ENCODE measurements at places on chromosomes 7 and 10. TPM values are rescaled to one million over a fixed set of nuclear protein-coding genes. Genes with fewer than 3 reads are reported as not detected.

GRCh38 chr10:33938001-33938400 lies 603.5 kb upstream of the NRP1 start:
- no peak for DNase-seq

Gene ANKRD1
- 1.5 TPM for total RNA-seq

GRCh38 chr10:4984971-4985594 lies 18.6 kb downstream of the AKR1C2 start:
- DNase-seq = no peak

GRCh38 chr10:97312897-97313296 lies 6.2 kb upstream of the FRAT1 start:
- DNase-seq = no peak

GRCh38 chr10:131742500-131742951 lies 158.3 kb upstream of the PPP2R2D start:
- no peak for DNase-seq

GRCh38 chr7:36157527-36158320 lies 4.7 kb downstream of the EEPD1 start:
- DNase-seq = no peak

DNA sequence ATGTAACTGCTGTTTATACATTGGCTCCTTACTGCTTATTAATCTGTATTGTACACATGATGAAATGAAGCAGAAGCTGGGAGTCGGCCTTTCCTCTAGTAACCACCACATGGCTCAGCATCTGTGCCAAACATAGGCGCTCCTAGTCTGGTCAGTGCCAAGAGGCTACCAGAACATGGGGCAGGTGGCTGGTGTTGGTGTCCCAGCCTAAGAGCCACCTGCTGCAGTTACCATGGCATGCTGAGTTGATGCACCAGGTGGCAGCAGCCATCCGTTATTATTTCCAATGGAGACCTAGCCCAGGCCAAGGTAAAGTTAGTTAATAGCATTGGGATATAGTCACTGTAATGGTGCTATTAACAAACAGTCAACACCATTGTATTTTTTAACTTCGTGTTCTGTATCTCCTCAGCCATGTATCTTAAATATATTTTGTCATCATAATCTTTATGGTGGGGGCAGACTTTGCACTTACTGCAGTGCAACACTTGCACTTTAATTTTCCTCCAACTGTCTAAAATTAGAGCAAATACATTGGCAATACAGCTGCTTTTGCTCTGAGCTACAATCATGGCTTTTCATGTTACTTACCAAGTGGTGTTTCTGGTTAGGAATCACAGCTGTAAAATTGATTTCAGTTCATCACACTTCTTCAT lies 33.1 kb downstream of the HBP1 start:
- peak; percentile 72 for DNase-seq

GRCh38 chr10:102394801-102395399 lies 605 bp upstream of the NFKB2 start:
- DNase-seq = peak; percentile 40

- no peak for DNase-seq
Observed at GRCh38 chr10:32972929-32973328, 14.9 kb upstream of the ITGB1 start.

Gene TYW1B
- total RNA-seq = 1.4 TPM

- peak; percentile 62 for DNase-seq
Observed at GRCh38 chr7:139523199-139523941, at the start of gene CLEC2L. TSS of gene CLEC2L (plus strand) at chr7:139523685. CDS start at chr7:139523928, 243 bp downstream.

DNA sequence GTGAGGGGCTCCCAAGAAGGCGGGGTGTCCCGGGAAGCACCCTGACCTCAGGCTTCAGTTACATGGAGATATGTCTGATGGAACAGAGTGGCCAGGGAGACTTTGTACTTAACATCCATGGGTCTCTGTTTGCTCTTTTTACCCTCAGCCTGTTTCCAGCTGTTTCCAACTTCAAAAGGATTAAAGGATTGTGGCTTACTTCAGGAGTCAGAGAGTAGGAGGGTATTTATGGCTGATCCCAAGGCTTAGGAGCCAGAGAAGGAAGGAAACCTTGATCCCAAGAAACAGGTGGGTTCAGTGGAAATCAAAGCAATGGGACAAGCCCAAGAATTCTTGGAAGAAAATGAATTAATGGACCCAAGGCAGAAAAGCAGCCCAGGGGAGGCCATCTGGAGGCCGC lies 37.7 kb upstream of the ZNF438 start:
- no peak for DNase-seq

- peak; percentile 55 for DNase-seq
Observed at GRCh38 chr7:95470452-95470851, 15.3 kb upstream of the ASB4 start.

GRCh38 chr10:13894412-13895093 lies 307.8 kb downstream of the PRPF18 start:
- no peak for DNase-seq

- no peak for DNase-seq
Observed at GRCh38 chr7:115674467-115675024, 356.0 kb downstream of the TFEC start.

DNA sequence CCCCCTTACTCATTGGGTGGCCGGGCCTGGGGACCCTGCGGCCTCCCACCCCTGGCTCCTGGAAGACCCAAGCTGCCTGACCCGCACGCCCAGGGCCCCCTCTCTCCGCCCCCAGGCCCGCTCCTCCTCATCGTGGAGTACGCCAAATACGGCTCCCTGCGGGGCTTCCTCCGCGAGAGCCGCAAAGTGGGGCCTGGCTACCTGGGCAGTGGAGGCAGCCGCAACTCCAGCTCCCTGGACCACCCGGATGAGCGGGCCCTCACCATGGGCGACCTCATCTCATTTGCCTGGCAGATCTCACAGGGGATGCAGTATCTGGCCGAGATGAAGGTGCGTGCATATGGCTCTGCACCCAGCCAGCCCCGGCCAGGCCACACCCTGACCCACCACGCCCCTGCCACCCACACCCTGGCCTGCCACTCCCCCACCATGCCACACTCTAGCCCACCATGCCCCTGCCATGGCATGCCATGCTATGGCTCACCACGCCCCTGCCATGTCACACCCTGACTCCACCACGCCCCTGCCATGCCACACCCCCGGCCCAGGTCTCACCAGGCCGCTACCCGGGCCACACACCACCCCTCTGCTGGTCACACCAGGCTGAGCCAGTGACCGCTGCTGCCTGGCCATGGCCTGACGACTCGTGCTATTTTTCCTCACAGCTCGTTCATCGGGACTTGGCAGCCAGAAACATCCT lies 18.7 kb upstream of the CSGALNACT2 start:
- DNase-seq = no peak

Gene RNF32
- not detected for total RNA-seq

Gene RNF133
- 7.2 TPM for total RNA-seq

GRCh38 chr10:122348935-122349361 lies 25.6 kb upstream of the PLEKHA1 start:
- no peak for DNase-seq

DNA sequence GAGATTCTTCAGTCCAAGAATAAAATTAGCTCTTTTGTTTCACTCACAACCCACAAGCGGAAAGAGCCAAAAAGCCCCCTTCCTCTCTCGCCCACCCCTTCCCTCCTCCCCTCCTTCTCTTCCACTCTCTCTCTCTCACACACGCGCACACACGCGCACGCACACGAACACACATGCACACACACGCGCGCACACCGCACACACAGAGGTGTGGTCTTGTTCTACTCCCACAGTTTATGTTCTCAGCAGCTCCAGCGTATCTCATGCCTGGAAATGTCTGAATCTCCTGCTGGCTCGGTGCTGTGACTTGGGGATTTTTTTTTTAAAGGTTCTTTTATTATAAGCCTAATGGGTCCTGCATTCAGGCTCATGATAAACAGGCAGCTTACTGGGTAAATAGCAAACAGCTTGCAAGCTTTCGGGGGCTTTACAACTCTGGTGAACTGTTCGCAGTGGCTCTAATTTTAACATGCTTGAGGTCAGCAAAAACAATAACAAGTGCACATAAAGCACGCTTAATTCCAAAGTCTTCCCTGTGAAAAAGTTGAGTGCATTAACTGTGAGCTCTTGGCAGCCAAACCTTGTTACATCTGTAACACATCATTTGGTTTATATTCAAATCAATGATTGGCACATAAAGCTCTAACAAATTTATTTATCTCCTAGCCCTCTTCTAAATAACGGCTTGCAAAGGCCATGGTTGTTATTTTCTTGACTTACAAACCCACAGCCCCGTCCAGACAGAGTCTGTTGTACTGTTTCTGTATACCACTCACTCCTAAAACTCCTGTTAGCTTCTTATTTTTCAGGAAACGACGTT lies 424.1 kb upstream of the MGMT start:
- DNase-seq = peak; percentile 64

DNA sequence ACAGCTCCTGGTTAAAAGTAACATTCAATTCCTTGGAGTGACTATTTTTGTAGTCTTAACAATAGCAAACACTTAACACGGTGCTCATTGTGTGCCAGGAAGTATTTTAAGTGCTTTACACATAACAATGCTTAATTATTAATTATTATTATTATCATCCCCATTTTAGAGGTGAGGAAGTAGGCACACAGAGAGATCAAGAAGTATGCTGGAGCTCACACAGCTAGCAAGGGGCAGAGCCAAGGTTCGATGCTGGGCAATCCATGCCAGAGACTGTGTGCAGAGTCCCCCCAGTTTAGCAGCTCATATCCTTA lies 48.2 kb upstream of the SMNDC1 start:
- no peak for DNase-seq

DNA sequence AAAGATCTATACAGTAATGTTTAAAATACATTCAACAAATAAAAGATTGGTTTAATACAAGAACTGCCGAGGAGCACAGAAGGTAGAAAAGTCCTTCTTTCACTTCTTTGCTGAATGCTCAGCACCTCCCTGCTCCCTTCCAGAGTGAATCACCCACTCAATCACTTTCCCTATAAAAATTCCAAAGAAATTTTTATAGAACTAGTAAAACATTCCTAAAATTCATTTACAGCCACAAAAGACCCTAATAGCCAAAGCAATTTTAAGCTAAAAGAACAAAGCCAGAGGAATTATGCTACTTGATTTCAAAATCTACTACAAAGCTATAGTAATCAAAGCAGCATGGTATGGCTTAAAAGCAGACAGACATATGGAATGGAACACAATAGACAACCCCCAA lies 320.9 kb downstream of the PCLO start:
- DNase-seq = no peak

GRCh38 chr7:50653126-50653864 lies 88.1 kb upstream of the DDC start:
- DNase-seq = peak; percentile 50

- DNase-seq = no peak
Observed at GRCh38 chr10:4144817-4145216, 359.8 kb upstream of the KLF6 start.

DNA sequence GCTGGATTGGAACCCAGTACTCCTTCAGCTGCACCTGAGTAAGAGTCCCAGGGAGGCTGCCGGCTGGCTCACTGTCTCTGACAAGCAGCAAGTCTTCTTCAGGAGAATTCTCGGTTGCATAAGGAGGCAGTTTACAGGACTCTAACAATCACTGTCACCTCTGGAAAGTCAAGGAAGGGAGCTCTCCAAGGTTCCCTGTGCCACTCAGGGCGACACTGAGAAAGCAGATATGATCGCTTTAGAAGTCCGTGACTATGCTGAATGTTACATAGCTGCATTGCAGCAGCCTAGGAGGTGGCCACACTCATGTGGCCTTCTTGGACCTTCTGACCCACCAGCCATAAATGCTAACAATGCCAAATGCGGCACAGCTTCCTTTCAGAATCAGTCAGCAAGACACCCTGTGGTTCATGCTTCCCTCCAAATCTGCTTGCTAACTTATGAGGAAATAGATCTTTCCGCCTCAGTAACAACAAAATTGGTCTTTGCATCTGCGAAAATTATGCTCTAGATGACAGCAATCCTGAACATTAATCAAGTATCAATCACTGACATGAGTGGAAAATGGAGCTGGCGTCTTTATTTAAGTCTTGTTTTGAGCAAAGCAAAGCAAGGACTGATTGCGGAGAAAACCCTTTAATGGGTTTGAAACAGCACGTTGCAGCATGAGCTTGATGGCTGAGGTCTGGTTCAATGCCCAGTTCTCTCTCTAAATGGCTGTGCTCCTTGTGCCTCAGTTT lies 132.9 kb downstream of the ATXN7L1 start:
- peak; percentile 12 for DNase-seq

Gene NPY
- not detected for total RNA-seq

DNA sequence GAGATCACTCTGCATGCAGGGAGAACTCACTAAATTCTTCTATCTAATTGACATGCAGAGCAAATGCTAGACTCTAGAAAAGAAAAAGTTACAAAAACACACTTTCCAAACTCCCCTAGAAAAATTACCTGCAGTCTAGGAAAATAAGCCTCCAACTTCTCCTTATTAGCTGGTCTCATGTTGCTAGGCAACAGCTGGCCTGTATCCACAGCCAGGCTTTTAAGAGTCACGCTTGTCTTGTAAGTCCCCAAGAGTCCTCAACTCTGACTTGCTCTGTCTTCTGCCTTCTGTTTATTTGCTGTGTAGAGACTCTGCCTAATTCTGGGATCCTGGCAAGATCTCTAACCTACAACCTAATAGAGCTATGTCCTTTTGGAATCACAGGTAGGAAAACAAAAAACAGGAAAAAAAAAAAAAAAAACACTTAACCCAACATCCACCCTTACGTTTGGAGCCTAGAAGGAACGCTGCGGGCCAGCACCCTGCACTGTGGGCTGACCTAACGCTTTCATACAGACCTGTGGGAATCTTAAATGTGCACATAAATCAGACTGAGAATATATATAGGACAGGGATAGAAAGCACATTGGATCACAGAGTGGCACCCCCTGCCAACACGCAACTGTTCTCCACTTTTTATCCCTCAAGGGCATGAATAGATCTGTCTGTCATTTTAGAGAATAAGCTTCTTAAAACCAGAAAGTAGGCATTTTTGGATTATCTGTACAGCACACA lies 117.0 kb upstream of the PTPRZ1 start:
- peak; percentile 39 for DNase-seq

- DNase-seq = peak; percentile 67
Observed at GRCh38 chr10:122374859-122375678, 561 bp downstream of the PLEKHA1 start.

DNA sequence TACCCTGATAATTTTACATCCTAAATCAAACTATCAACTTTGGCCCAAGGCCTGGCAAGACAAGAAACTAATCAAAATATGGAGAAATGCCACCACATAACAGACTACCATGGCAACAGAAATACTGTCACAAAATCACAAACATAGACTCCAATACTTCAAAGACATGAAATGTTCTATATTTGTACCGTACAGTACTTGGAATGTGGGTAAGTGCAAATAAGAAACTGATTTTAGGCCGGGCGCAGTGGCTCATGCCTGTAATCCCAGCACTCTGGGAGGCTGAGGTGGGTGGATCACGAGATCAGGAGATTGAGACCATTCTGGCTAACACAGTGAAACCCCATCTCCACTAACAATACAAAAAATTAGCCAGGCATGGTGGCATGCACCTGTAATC lies 9.2 kb downstream of the TNPO3 start:
- DNase-seq = no peak

All from stomach (tissue), 19 donors.